Sigmoid colon (tissue), 7 donors: ENCODE measurements at places on chromosomes 12 and 14. TPM values are rescaled to one million over a fixed set of nuclear protein-coding genes. Genes with fewer than 3 reads are reported as not detected.

PARPBP gene
- total RNA-seq, result 2.3 TPM

GPR68 gene
- 1.4 TPM for total RNA-seq

CDKN1B gene
- total RNA-seq, result 65.1 TPM

SIRT4 gene
- total RNA-seq, result 3.6 TPM

PRICKLE1 gene
- 12.4 TPM for total RNA-seq

SOX5 gene
- total RNA-seq, result 13.6 TPM

PGAM5 gene
- 24.6 TPM for total RNA-seq

CISTR gene
- total RNA-seq, result not detected

ENDOU gene
- not detected for total RNA-seq

GPD1 gene
- 2.1 TPM for total RNA-seq

AQP2 gene
- not detected for total RNA-seq

PTPRR gene
- 4.2 TPM for total RNA-seq

VRK1 gene
- 25.7 TPM for total RNA-seq

TMBIM6 gene
- 191 TPM for total RNA-seq

SERPINA1 gene
- 1.9 TPM for total RNA-seq

PRIM1 gene
- 3.9 TPM for total RNA-seq

CLEC4A gene
- 1.9 TPM for total RNA-seq

DLK1 gene
- total RNA-seq, result not detected

TEX52 gene
- total RNA-seq, result not detected

ACTR6 gene
- 31.4 TPM for total RNA-seq

GPR33 gene
- total RNA-seq, result not detected

LMO3 gene
- total RNA-seq, result 228 TPM

SSTR1 gene
- total RNA-seq, result 0.16 TPM

DCAF11 gene
- total RNA-seq, result 56.4 TPM

CMKLR1 gene
- total RNA-seq, result 14.8 TPM

BMP4 gene
- total RNA-seq, result 26.0 TPM

RALGAPA1 gene
- 76.0 TPM for total RNA-seq

ARHGAP9 gene
- 4.4 TPM for total RNA-seq

KLHDC1 gene
- 19.1 TPM for total RNA-seq

INSM2 gene
- not detected for total RNA-seq

SIX4 gene
- 2.7 TPM for total RNA-seq

CIROP gene
- 0.27 TPM for total RNA-seq

ASB2 gene
- 178 TPM for total RNA-seq

DAO gene
- not detected for total RNA-seq

TAS2R43 gene
- 4.3 TPM for total RNA-seq

KLRK1 gene
- total RNA-seq, result 0.33 TPM

RND1 gene
- total RNA-seq, result 5.2 TPM
